Ovary (tissue), 10 donors: ENCODE measurements at places on chromosomes 1 and 21. TPM values are rescaled to one million over a fixed set of nuclear protein-coding genes. Genes with fewer than 3 reads are reported as not detected.

DNA sequence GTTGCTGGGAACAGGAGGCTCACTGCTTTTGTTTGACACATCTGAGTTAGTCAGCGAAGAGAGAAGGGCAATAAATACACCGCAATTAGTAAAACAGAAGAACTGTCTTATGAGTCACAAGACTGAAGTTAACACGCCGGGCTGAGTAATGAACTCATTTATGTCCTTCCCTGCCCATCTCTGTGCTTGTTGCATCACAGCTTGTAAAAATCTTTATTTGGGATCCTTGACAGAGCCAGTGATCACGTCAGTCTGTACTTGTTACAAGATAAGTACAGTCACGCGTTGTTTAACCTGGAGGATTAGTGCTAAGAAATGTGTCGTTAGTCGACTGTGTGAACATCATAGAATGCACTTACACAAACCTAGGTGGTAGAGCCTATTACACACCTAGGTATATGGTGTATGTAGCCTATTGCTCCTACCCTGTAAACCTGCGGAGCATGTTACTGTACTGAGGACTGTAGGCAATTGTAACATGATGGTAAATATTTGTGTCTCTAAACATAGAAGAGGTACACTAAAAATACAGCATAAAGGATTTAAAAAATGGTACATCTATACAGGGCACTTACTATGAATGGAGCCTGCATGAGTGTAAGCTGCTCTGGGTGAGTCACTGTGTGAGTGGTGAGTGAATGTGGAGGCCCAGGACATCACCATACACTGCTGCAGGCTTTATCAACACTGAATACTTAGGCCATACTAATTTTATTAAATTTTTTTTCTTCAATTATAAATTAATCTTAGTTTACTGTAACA lies 272.2 kb downstream of the TNR start:
- no peak overlapping the region for H3K27ac ChIP-seq
- no peaks in the 10 kb centered on the region for H3K36me3 ChIP-seq
- no peak for DNase-seq
- H3K27me3 ChIP-seq, result no peaks in the 10 kb centered on the region
- no peaks in the 10 kb centered on the region for H3K4me1 ChIP-seq

GRCh38 chr21:26739189-26739588 lies 106.0 kb downstream of the ADAMTS1 start:
- DNase-seq, result no peak
- H3K4me3 ChIP-seq, result no peak overlapping the region
- H3K27me3 ChIP-seq, result no peaks in the 10 kb centered on the region
- H3K4me1 ChIP-seq, result no peaks in the 10 kb centered on the region
- no peaks in the 10 kb centered on the region for H3K36me3 ChIP-seq

The LCE3A gene
- not detected for total RNA-seq

The CORT gene
- not detected for total RNA-seq

The HLX gene
- 3.0 TPM for total RNA-seq
